Stimulated activated CD8-positive, alpha-beta memory T cell treated with anti-CD3 and anti-CD28 coated beads, Interleukin-4, amount 100 ng/mL, for 1 hour (primary cell): ENCODE measurements at places on chromosomes 1 and 21.

GRCh38 chr1:157154940-157155514, 16.8 kb upstream of the ETV3 start:
- DNase-seq, result no peak

- DNase-seq, result no peak
Measured at GRCh38 chr1:215421744-215422143, 145.4 kb upstream of the KCTD3 start.

- DNase-seq, result no peak
Measured at GRCh38 chr1:212157252-212157651, 121.7 kb downstream of the DTL start.

DNA sequence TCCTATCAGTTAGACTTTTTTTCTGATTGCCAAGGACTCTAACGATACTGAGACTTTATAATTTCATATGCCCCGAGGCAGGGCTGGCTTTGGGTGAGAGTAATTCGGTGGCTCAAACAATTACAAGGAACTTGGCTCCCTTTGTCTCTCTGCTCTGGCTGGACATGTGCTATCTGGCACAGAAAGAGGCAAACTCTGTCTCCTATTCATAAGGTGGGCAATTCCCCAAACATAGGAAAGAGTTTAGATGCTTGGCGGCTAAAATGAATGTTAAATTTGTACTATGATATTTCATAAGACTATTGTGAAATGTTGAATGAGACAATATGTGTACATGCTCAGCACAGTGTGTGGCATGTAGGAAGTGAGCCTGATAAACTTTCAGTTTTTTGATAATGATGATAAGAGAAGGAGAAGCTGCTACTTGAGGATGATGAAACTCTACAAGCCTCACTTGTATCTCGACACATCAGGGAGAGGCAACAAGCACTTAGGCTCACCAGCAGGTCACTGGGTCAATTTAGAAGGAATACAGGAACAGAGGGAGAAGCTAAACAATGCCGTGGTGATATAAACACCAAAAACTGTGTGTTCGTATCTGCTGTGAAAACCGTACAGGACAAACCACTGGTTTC, 12.6 kb upstream of the NTPCR start:
- no peak for DNase-seq

DNA sequence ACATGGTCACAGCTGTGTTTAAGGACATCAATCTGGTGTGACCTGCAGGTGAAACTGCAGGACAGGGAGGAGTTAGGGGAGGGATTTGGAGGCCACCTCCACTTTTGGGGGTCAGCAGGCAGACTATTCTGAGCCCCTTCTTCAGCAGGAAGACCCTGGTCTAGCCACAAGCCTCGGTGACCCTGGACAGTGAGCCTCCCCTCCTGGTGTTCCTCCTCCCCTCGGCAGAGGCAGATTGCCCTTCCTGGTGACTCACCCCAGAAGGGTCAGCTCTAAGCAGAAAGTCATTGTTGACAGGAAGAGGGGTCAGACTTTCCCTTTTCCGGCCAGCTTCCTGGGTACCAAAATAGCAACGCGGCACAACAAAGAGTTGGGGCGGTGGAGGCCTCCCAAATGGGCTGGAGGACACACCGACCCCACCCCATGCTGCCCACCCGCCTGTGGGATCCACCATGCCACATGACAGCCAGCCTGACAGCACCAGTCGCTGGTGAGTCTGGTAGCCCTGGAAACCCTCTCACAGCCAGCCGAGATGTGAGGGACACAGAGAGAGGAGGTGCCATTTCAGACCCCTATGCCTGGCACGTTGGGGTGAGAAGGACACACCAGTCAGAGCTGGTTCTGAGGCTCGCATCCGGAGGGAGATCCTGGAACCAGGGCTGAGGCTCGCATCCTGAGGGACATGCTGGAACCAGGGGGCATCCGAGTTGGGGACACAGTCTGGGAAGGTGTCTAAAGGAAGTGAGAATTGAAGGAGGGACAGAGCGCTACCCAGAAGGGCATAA, 14.7 kb upstream of the CSF1 start:
- no peak for DNase-seq

GRCh38 chr1:15328351-15329103, 81.2 kb upstream of the EFHD2 start:
- DNase-seq, result no peak

DNA sequence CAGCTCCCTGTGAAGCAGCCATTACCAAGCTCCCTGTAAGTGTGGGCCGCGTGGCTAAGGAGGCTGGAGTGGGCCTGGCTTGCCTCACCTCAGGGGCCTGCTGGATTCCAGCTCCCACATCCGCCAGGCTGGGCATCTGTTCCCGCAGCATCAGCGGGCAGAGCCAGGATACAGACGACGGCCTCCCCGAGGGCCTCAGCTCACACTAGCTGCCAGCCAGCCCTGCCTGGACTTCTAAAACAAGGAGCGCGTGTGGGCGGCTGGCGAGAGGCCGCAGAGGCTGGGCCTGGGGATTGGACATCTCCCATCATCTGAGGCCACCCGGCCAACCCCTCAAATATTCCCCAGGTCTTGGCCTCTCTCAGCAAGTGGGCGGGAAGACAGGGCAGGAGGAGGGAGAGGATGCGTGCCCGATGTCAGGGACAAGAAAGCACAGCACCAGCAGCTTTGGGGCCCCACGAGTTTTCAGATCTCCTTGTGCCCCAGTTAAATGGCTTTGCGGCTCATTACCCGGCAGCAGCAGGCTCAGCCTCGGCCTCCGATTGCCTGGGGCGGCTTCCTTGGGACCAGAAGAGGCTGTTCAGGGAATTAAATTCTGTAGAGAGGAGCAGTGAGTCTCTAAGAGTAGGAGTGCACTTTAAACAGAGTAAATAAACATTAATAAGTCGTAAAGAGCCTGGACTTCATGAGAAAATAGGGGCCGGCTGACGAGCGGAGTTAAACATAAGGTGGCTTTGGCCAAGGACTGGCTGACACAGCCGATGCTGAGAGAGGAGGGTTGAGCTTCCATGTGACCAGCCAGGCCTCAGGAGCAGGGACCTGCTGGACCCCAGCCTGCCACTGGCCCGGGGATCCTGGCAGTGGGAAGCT, 208.9 kb upstream of the C1orf174 start:
- no peak for DNase-seq
